ENCODE measurements at places on chromosomes 2 and 18.
A peak's percentile ranks its signal among the peaks of the same experiment; 100 is the strongest.

- DNase-seq: no peak
Measured at GRCh38 chr18:46042571-46043123, 29.4 kb downstream of the PSTPIP2 start.

GRCh38 chr2:36528274-36528673 is 69.7 kb downstream of the FEZ2 start:
- DNase-seq: no peak

- DNase-seq: no peak
Measured at GRCh38 chr2:159712929-159713420, 669 bp downstream of the MARCHF7 start.

DNA sequence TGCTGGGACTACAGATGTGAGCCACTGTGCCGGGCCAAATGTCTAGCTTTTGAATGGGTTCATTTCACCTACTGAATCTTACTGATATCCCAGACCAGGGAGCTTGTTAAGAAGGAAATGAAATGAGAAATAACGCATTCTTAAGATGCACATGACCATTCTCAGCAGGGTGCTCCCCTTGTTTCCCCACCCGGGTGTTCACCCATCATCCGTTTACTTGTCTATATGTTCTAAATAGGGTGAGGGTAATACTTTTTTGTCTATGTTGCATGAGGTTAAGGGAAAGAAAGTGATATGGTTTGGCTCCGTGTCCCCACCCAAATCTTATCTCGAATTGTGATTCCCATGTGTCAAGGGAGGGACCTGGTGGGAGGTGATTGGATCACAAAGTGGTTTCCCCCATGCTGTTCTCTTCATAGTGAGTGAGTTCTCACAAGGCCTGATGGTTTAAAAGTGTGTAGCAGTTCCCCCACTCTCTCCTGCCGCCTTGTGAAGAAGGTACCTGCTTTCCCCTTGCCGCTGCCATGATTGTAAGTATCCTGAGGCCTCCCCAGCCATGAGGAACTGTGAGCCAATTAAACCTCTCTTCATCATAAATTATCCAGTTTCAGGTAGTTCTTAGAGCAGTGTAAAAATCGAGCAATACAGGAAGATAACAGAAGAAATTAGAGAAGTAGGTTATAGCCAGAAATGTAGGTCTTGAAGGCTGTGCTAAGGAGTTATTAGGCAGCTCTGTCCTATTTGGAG is 129.1 kb downstream of the DDX1 start:
- no peak for DNase-seq

DNA sequence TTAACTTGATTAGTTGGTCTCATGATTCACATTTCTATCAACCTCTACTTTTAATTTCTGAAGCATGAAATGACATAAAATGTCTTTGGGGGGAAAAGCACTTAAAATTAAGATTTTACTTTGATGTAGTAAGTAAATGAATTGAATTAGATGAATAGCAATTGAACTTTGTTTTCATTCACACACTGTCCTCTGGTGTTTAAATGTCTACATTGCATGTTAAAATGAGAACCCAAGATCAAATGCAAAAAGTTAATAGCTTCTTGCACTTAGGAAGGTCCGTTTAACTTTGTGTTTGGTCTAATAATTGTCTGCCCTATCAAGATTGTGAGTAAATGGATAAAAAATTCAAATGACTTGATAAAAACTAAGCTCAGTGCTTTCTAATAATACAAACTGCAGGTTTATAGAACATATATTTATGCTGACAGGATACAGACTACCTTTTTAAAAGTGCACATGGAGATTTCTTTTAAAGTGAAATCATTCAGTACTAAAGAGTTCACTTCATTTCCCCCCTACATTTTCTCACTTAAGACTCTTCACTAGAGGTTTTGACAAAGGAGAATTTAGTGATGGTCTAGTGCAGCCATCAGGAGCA is 156.2 kb upstream of the NABP1 start:
- no peak for DNase-seq

- DNase-seq: no peak
Measured at GRCh38 chr18:55252053-55252675, 292.9 kb upstream of the CCDC68 start.

- no peak for DNase-seq
Measured at GRCh38 chr18:79869591-79870300, 72.0 kb downstream of the KCNG2 start.

DNA sequence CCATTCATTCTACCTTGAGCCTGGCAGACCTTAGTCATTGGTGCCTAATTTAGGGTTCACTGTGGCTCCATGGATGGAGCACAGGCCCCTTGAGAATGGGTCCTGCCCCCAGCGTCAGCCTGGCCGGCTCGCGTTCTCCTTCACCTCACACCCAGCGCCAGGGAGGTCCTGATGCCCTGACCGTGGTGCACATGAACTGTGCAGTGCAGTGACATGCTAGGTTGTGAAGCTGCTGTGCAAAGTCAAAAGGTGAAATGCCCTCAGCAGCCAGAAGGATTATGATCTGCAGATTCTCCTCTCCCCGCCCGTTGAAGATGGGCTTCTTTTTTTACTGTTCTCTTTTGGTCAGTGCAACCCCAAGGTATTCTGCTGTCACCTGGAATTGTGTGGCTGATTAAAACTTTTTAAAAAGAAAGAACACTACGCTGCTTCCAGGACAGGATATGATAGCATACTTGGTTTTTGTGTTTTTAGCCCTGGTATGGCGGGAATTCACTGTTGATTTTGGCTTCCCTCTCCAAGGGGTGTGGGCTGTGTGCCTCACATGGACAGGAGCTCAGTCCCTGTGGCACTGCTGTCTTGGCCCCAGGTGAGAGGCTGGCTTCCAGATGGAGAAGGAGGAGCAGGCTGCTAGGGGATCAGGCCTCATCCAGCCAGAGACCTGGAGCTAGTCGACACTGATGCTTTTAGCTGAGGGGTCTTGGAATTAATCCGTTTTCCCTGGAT is 49.4 kb upstream of the MCFD2 start:
- DNase-seq: no peak

- DNase-seq: peak; percentile 9
Measured at GRCh38 chr2:230124757-230125431, 56.2 kb upstream of the SLC16A14 start.

- DNase-seq: no peak
Measured at GRCh38 chr2:181036848-181037603, 56.6 kb downstream of the UBE2E3 start.

GRCh38 chr18:72261590-72261989 is 282.6 kb downstream of the CBLN2 start:
- no peak for DNase-seq

- no peak for DNase-seq
Measured at GRCh38 chr18:7329016-7329415, 98.1 kb downstream of the LRRC30 start.

GRCh38 chr2:25112113-25112512 is 56.3 kb downstream of the POMC start:
- DNase-seq: no peak

- DNase-seq: no peak
Measured at GRCh38 chr18:22268641-22269128, 99.3 kb downstream of the GATA6 start.

DNA sequence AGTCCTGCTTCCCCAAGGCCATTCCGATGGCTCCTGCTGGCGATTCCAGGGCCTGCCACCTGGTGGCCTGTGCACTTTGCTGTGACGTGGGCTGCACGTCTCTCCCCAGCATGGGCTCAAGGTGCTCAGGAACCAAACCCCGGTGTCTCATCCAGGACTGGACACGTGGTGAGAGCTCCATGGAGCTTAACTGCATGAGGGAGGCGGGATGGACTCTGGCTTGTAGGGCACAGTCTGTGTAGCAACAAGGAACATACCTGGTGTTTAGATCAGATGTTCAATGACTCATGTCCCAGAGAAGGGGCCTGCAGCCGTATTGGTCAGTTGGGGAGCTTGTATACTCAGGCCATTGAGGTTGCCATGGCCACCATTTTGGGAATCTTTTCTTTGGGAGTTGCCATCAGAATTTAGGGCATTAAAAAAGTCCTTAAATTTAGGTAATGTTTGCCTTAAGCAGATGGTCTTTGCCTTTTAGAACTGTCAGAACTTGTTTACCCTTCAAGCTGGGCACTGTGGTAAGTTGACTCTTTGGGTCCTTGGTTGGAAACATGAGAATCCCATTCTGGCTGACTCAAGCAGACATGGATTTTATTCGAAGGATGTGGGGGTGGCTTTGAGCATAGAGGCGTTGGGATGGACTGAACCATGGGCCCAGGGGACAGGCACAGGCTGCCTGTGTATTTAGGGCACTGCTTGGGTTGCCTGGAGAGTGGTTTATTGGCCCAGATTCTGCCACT is 21.0 kb downstream of the AGAP1 start:
- DNase-seq: no peak

- DNase-seq: peak; percentile 68
Measured at GRCh38 chr2:157480182-157480961, 36.5 kb upstream of the CYTIP start.

DNA sequence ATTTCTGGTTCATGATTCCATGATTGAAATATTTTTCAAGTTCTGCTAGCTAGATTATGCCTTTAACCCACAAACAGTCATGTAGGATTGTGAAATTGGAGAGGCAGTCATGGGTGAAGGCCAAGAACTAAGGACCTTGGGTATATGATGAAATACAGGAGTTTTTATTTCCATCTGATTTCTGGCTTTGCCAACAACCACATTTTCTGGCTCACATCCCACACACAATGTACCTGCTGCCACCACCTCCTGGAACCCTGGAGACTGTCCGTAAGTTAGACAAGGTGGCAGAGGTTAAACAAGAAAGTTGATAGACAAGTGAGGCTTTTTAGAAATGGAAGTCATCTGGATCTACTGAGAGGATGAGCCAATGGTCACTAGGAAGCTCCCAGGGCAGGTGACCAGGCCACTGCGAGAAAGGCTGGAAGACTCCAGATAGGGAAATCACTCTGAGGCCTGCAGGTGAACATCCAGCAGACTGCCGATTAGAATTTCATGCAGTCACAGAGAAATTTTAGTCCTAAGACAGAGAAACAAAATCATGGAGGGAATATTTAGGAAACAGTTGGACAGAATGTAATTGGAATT is 402.0 kb downstream of the ALK start:
- no peak for DNase-seq
